ENCODE measurements at places on chromosomes 11 and 22.

GRCh38 chr11:12232817-12233601 lies 122.6 kb downstream of the MICAL2 start:
- no peak for DNase-seq

- no peak for DNase-seq
These were observed 13.8 kb downstream of the SDHD start for GRCh38 chr11:112100462-112100861.

- no peak for DNase-seq
These were observed 30.7 kb downstream of the PPP2R1B start for GRCh38 chr11:111735262-111736116.

- no peak for DNase-seq
These were observed 760 bp upstream of the CELSR1 start for GRCh38 chr22:46537946-46538813.

DNA sequence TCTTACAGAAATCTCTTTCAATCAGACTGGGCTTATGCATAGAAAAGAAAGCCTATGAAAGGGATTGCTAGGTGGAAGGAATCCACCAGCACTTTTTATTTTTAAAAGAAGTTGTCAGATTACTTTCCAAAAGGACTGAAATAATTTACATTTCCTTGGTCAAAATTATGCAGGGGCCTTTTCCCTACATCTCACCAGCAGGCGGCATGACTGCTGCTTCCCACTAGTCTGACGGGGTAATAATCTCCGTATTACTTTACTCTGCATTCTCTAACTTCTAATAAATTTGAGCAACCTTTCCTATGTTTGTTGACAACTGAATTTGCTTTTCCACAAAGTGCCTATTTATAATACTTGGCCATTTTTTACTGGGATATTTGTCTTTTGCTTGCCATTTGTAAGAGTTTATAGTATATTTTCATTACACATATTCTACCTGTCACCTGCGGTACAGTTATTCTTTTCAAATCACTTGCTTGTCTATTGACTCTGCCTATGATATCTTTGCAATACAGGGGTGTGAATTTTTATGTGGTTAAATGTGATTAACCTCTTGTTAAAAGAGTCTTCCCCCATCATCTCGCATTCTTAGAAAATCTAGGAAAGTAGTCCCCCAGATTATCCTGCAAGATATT lies 51.9 kb upstream of the USP47 start:
- no peak for DNase-seq

- no peak for DNase-seq
These were observed 39.1 kb upstream of the GRAMD4 start for GRCh38 chr22:46580940-46581537.

- no peak for DNase-seq
These were observed 29.1 kb downstream of the CSF2RB start for GRCh38 chr22:36942556-36942955.

- DNase-seq = no peak
These were observed 9.0 kb upstream of the COMT start for GRCh38 chr22:19932367-19933206.
